ENCODE measurements at places on chromosomes 12 and 14.

GRCh38 chr14:99809360-99809759, 16.1 kb downstream of the EML1 start:
- no peak for DNase-seq

DNA sequence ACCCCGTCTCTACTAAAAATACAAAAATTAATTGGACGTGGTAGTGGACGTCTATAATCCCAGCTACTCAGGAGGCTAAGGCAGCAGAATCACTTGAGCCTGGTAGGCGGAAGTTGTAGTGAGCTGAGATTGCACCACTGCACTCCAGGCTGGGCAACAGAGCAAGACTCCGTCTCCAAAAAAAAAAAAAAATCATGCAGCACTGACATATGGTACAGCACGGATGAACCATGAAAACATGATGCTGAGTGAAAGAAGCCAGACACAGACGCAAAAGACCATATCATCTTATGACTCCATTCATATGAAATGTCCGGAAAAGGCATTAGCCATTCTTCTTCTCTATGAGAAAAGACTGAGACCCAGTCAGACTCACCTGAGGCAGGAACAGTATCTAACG, 50.4 kb downstream of the PITPNM2 start:
- no peak for DNase-seq

GRCh38 chr12:19688532-19688931, 249.2 kb downstream of the AEBP2 start:
- DNase-seq: no peak

DNA sequence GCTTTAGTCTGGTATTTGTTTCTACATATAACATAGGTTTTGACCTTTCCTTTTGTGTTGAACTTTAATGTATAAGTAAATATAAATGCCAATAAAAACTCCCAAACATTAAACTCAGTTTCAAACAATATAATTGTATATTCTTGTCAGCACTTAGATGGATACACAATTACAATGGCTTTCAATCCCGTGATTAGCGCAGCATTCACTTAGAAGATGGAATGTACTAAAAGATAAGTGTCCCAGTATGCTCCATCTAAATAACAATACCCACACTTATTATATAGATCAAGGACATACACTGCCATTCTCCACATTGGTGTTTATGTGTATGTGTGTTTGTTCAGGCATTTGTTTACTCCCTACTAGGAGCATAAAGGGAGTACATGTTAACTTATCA, 193.1 kb downstream of the SOX5 start:
- no peak for DNase-seq

- peak; percentile 34 for DNase-seq
Measured at GRCh38 chr12:120584343-120585149, 3.3 kb upstream of the POP5 start.

DNA sequence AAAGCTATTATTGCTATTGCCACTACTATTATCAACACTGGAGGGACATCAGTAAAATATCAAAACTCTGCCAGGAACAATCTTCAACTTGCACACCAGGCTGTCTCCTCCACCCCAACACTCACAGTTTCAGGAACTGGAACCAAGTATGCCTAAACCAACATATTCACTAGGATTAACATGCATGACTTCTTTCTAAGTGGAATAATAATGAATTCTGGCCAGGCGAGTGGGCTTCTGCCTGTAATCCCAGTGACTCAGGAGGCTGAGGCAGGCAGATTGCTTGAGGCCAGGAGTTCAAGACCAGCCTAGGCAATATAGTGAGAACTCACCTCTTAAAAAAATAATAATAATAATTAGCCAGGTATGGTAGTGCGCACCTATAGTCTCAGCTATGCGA, 58.1 kb downstream of the TBX5 start:
- no peak for DNase-seq

DNA sequence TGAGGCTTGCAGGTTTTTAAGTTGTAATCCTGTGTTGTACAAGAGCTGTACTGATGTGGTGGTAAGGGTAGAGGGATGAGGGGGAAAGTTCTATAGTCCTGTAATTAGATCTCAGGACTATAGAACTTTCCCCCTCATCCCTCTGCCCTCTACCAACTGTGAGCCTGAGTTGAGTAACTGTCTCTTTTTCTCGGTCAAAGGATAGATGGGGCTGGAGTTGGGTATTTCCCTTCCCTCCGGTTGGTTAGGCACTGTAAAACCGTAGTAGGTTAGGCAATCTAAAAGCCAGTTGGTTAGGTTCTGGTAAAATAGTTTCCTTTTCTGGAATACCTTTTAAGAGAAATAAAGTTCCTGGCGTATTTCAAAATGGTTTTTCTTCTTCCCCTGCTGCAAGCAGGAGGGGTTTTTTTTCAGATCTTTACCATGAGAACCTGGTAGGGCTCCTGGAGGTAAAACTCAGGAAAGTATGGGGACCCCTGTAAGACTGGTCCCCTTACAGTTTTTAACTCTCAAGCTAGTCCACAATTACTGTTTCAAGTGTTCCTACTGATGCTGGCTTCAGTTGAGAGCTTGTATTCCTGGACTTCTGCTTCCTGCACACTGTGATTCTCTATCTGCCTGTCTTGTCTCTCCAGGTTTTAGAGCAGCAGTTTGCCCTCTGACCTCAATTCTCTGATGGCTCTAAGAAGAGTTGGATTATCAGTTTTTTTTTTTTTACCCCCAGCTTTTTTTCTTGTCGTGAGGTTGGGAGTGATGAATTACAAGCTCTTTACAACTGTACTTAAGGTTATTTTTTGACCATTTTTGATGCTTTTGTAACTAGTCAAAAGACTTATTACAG, 58.7 kb downstream of the FUT8 start:
- no peak for DNase-seq

DNA sequence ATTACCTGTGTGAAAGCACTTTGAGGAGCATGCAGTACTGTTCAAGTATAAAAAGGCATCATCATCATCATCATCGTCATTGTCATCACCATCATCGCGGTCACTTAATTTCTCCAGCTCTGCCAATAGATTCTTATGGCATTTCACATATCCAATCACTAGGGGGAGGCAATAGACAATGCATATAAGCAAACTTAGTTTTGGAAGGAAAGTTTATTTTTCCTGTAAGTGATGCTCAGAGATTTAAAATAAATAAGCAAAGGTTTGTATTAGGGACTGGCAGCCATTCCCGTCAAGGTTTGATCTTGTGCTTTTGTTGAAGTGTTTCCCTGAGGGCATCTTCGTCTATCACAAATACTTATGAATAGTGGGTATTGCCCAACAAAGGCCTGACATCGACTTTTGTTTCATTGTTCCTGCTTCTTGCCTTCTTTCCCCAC, 127.4 kb downstream of the KTN1 start:
- DNase-seq: no peak

- DNase-seq: no peak
Measured at GRCh38 chr12:88530868-88531267, 49.4 kb downstream of the KITLG start.

DNA sequence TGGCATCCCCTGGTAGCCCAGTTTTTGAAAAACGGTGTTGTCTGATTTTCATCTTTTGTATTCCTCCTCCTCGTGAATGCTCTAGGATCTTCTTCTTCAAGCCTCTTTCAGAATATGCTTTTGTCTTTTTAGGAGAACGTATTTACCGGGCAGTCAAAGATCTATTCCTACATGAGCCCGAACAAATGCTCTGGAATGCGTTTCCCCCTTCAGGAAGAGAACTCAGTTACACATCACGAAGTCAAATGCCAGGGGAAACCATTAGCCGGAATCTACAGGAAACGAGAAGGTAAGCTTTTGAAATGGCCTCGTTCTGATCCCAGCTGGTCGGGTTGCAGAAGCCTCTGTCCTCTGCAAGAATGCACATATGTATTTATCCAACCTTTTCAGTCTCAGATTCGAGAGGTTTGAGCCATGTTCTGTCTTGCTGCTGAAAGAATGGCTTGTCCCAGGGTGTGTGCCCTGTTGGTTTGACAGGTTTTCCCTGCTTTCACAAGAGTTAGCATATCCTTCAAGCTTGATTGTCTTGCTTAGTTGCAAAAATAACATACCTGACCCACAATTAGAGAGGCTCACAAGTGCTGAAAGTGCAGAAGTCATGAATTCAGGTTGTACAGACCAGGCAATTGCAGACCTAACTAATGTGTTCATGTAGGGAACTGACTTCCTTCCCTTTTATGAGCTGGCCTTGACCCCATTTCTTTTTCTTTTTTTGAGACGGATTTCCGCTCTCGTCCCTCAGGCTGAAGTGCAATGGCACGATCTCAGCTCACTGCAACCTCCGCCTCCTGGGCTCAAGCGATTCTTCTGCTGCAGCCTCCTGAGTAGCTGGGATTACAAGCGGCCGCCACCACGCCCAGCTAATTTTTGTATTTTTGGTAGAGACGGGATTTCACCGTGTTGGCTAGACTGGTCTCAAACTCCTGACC, 6.8 kb downstream of the KMT5A start:
- DNase-seq: no peak

GRCh38 chr12:40711121-40711520, 18.9 kb downstream of the CNTN1 start:
- no peak for DNase-seq

DNA sequence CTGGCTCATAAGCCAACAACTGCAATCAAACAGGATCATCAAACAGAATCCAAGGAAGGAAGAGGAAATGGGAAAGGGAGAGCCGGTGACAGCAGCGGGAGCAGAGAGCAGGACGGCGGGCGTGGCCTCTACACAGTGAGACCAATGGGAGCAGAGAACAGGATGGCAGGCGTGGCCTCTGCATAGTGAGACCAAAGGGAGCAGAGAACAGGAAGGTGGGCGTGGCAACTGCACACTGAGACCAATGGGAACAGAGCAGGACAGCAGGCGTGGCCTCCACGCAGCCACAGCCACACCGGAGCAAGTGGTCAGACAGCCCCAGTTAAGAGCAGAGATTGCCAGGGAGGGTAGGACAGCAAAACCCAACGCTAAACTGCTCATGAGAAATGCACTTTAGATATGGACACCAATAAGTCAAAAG, 16.4 kb downstream of the LRCOL1 start:
- DNase-seq: no peak

DNA sequence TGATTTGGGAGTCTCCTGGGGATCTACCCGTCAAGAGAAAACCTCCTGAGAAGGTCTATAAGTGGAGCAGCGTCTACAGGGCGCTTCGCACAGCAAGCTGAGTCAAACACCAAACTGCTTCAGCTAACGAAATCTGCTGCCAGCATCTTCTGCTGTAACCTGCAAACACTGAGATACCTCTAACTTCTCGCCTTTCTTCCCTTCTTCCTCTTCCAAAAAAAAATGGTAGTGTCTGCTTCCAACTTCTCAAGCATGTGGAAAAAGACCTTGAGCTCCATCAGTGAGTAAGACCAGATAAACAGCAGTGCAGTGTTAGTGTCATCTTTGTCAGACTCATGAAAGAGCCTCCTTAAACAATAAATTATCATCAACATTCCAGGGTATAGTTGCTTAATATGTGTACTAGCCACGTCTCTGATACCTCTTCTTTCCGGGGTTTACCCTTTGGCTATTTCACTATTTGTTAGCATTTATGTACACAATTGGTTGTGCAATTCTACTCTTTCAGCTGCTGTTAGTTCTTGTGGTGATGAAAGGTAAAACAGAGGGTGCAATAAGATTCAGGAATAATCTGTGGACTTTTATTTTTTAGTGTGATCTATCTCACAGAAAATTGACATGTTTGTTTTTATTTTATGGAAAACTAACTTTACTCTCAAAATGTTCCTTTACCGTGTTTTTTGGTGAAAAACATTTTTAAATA, 81.6 kb downstream of the LLPH start:
- no peak for DNase-seq

- DNase-seq: no peak
Measured at GRCh38 chr12:111580737-111581136, 18.4 kb downstream of the ATXN2 start.

DNA sequence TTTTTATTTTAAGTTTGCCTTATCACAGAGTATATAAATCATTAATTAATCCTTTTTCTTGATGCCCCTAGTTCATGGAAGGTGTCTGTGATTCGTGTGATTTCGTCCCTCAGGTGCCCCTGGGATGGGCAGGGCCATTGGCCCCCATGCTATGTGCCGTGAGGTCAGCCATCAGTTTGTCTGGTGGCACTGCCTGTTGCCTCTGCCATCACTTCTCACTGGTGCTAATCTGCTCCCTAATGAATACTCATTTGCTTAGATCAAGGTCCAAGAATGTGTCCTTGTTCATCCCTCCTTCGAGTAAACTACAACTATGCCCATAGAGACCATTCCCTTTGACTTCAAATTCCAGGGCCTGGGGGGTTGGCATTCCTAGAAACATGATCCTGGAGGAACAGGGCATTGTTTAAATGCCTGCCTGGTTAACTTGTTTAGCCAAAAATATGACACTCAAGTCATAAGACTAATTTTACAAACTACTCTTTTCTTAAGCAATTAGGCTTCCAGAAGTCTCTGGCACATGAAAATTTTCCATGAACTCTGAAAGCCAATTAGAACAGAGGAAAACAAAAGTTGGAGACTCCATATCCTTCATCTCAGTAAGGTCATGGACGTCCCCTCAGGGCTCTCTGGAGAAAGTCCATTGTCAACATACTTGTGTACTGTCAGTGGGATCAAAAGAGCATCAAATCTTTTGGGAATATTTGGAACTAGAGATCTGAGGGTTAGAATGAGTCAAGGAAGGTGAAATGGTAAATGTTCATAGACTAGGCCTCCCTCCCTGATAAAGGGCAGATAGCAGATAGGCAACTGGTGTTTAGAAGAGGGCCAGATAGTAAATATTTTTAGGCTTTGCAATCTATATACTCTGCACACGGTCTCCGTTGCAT, 90.9 kb upstream of the PLXNC1 start:
- DNase-seq: no peak

- no peak for DNase-seq
Measured at GRCh38 chr14:89270439-89271227, 146.4 kb downstream of the FOXN3 start.

- DNase-seq: no peak
Measured at GRCh38 chr12:50589650-50590435, 85.1 kb downstream of the DIP2B start.

- peak; percentile 14 for DNase-seq
Measured at GRCh38 chr12:132222096-132222807, 78.0 kb downstream of the NOC4L start.

DNA sequence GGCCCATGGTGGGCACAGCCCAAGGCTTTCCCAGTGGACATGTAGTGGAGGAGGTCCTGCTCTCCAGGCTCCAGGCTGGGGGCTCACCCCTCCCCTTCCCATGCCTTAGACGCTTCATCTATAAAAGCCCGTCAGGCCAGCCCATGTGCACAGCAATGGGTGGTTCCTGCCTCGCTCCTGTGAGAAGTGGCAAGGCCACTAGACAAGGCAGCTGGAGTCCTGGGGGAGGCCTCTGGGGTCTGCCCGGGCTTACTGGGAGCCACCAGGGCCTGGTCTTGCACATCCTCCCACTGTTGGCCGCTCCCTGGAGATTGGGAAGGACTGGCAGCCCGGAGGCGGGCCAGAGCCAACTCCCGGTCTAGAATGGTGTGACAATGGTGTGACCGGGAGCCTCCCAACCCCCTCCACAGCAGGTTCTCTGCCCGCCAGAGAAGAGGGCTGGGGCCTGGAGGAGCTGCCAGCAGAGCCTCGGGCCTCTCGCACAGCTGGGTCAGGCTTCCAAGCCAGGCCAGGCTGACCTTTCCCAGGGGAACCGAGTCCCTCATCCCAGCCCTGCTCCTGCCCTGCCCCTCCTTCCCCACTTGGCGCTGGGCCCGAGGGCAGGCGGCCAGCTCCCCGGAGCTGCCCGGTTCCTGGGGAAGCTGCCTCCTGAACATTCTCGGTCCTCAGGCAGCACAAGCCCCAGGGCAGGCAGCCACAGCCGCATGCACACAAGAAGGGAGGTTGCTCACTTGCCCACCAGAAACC, 97.9 kb downstream of the RFLNA start:
- DNase-seq: no peak

- no peak for DNase-seq
Measured at GRCh38 chr12:127536833-127537428, 730.0 kb upstream of the TMEM132C start.
